ENCODE measurements at places on chromosomes 13 and 19.

DNA sequence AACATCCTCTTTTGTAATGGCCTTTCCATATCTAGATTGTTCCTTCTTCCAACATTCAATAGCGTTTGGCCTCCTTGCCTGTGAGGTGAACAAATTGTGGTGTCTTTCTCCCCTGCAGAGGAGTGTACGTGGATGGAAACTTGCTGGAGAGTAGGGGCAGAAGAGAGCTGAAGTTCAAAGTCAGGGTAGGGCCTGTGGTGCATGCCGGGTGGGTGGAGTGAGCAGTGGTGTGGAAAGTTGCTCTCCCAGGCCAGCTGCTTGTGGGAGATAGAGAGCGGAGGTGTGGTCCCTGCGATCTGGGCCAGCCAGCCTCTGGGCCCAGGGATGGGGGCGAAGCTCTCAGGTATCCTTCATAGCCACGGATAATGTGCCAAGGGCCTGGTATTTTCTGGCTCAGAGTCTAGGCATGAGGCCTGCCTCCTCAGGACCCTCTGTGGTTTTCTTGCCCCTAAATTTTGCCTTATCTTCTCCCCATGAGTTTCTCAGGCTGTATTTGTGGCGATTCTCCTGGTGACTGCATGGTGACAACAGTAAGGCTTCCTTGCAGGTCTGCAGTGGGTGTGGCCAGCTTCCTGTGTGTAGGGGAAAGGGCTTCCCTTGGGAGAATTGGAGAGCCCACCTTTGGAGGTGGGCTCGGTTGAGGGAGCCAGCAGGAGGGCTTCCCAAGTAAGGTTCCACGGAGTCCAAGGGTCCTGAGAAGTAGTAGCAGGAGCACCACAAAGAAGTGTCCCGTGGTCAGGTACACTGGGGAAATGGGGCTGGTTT lies 6.7 kb downstream of the RGCC start:
- DNase-seq: no peak

DNA sequence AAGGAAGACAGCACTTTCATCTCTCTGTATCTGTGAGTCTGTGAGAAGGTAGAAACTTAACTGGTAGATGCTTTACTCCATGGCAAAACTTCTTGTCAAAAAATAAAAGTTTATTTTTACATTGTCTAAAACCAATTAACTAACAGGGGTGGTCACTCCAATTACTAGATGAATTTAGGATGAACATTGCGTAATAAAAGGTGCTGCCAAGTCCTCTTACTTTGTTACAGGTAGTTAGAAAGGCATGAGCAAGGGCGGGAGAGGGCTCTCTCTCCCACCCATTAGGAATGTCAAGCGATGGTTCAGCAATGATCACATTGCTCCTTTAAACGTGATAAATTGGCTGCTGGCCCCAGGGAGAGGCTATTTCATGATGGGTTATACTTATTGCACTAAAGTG lies 512.3 kb downstream of the SLITRK5 start:
- no peak for DNase-seq

- no peak for DNase-seq
Observed at GRCh38 chr13:64529874-64530485, 2700.2 kb downstream of the PCDH9 start.

- DNase-seq: no peak
Observed at GRCh38 chr19:17145546-17146497, 69.3 kb upstream of the USE1 start.

GRCh38 chr19:12721656-12722565 lies 1.8 kb downstream of the TNPO2 start:
- peak; percentile 42 for DNase-seq

Data from stimulated activated CD4-positive, alpha-beta T cell treated with anti-CD3 and anti-CD28 coated beads, TNF-alpha, amount 100 ng/mL, for 24 hours (primary cell).